NCI-H2107 (cell line): ENCODE measurements at places on chromosomes 16 and 17.

DNA sequence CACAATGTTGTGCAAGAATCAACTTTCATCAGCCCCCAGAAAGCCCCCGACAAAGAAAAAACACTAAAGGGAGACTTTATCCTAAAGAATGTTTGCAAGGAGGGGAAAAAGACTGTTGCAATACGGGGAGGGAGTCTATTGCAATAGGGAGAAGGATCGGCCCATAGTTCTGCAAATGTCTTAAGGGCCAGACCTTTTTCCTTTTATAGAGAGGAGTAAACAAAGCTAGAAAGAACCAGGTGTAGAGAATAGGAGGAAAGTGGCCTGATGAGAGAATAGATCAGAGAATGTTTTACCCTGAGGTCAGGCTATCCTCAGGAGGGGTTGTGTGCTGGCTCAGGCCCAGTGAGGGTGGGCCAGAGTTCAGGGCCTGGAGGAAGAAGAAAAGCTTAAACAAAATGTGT lies 8.7 kb upstream of the CAVIN1 start:
- DNase-seq, result no peak

- DNase-seq, result no peak
Measured at GRCh38 chr16:85098565-85098964, 13.7 kb downstream of the CIBAR2 start.

DNA sequence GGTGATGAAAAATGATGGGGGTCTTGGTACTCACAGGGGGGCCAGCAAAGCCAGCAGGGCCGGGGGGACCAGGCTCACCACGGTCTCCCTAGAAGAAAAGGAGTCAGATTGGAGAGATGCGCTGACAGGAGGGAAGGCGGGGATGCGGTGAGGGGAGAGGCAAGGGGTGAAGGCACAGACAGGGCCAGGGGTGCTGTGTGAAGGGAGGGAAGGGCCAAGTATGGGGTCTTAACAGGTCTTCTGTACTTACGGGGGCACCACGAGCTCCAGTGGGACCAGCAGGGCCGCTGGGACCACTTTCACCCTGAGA lies 11.2 kb downstream of the COL1A1 start:
- no peak for DNase-seq

DNA sequence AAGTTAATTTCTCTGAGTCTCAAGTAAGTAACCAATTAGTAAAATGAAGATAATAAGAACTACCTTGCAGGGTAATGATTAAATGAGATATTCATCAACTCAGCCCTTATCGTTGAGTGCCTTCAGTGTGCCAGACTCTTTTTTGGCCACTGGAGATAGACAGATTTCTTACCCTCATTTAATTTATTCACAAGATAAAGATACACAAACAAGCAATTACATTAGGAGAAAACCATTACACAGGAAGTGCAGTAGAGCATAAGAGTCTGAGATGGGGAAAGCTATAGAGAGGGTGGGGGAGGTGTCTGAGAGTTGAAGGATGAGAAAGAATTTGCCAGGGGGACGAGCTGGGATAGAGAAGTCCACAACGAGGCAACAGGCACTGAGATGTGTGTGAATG lies 72.5 kb upstream of the BCAR1 start:
- no peak for DNase-seq

DNA sequence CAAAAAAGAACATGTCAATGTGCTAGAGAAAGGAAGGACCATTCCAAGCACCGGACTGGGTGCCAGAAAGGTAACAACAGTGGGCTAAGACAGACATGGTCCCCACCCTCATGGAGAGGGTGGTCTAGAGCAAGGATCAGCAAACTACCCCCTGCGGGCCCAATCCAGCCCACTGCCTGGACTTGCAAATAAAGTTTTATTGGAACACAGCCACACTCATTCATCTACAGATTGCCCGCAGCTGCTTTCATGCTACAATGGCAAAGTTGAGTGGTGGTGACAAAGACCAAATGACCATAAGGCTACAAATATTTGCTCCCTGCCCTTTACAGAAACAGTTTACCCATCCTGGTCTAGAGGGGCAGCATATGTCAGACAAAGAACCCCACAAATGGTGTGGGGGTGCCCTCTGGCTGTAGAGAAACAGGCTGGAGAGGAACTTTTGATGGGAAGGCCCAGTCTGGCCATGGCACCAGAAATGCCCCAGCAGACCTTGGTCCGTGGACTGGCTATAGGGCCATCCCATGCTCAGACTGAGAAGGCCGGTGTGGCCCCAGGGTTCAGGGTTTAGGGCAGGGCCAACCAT lies 15.2 kb downstream of the CDH5 start:
- DNase-seq, result no peak

- no peak for DNase-seq
Measured at GRCh38 chr17:17494499-17494869, 1.7 kb downstream of the RASD1 start.

DNA sequence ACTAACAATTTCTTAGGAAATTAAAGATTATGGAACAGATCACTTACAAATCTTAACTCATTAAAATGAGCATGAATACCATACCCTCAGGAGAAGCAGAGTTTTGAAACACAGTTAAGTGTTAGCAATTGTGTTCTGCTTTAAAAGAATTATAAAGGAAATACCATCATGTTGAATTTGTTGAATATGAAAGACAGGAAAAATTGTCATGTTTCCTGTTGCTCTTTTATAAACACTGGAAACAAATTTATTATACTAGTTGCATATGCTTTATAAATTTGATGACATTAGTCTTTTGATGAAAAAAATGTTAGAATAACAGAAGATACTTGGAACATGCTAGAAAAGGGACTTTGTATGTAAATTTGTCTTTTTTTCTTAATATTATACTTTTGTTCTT lies 59.7 kb downstream of the VMP1 start:
- no peak for DNase-seq

DNA sequence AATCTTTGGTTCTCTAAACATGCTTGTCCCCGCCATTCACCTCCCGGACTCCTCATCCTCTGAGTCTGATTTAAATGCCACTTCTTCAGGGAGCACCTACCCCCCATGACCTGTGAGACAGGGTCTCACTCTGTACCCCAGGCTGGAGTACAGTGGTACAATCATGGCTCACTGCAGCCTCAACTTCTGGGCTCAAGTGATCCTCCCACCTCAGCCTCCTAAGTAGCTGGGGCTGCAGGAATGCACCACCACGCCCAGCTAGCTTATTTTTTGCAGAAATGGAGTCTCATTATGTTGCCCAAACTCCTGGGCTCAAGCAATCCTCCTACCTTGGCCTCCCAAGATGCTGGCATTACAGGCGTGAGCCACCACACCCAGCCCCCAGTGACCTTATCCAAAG lies 12.8 kb upstream of the CPSF4L start:
- DNase-seq, result no peak

DNA sequence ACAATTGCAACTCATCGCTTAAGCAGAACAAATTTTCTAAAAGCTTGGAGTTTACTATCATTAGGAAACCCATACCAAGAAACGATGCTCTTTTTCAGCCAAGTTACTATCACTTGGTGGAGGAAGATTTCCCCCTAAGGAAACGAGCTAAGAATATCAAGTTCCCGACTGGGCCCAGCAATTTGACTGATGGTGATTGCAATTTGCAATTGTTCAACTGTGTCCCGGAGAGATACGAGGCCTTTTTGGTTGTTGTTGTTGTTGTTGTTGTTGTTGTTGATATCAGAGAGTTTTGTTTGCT lies 6.2 kb downstream of the HS3ST3A1 start:
- no peak for DNase-seq

DNA sequence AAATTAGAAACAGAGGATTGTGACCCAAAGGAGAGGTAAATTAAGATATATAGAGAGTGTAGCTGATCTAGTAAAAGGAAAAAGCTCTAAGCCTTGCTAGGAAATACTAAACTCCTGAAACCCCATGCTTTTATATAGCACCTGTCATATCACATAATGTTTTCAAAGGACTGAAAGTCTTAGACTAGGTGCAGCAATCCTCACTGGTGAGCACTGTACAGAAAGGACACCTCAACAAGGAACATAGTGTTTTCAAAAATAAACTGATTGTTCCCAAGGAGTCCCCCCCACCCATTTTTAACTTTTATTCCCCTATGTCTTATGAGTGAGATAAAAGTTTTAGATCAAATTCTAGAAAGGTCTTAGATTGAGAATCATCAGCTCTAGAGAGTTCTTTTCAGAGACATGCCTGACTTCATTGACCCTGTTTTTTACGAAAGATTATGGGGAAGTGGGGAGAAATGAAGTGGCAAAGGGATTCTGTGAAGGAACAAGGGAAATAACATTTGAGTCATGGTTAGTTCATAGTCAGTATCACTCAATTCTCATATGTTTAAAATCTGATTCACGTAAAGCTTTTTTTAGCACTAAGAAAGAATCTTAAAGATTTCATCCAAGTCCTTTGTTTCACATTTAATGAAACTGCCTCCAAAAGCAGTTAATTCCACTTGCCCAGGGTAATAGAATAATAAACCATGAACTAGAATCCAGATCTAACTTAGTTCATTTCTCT lies 166.4 kb downstream of the CYB561 start:
- DNase-seq, result no peak

- no peak for DNase-seq
Measured at GRCh38 chr16:81696961-81697615, 82.0 kb upstream of the PLCG2 start.
